ENCODE measurements at places on chromosomes 5 and 9.

DNA sequence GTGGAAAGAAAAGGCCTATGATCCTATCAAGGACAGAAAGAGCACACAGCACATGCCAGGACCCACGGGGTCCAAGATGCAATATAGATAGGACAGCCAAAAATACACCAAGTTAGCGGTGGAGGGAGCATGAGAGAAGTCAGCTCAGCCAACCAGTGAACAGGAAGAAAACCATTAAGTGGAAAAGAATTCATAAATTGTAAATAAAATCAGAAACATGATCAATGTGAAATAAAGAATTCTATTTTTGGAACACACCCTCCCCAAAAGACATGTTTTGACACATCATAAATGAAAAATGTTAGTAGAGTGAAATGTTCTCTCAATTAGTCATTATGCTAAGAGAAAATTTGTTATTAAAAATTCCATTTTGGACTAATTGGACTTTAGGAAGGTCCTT, 35.6 kb downstream of the ATPSCKMT start:
- DNase-seq = no peak

DNA sequence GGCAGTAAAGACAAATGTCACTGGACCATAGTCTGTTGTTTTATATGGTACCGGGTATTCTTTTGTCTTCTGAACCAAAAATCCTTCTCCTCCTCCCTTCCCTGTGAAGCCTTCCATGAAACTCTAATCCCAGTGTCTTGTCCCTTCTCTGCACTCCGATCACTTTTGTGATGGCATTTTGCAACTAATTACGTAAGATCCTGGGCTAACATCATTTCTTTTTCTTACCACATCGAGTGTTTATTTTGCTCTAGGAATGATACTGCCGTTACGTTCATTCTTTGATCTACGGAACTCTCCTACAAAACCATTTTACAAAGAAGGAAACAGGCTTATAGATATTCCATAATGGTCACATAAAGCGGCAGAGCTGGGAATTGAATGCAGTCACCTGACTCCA, 33.7 kb downstream of the SNX18 start:
- no peak for DNase-seq

- no peak for DNase-seq
These were observed 111.5 kb downstream of the MTREX start for GRCh38 chr5:55418994-55419968.

DNA sequence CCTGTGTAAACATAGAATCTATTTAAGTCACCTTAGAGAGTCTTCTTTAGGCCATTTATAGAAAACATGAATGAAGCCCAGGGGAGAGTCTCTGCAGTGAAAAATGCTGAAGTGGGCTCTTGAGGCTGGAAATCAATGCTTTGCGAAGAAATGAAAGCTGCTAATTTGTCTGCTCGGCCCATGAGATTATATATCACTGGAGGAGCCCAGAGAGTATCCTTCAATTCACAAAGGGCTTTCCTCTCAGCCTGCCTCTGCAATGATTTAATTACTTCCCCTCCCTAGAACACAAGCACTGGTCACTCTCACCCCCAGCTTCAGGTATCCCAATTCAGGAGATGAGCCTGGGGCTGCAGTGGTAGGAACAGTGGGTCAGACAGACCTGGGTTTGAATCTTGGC, 8.2 kb upstream of the DRD1 start:
- DNase-seq = no peak

- DNase-seq = no peak
These were observed 65.4 kb upstream of the GRAMD2B start for GRCh38 chr5:126357585-126358342.

DNA sequence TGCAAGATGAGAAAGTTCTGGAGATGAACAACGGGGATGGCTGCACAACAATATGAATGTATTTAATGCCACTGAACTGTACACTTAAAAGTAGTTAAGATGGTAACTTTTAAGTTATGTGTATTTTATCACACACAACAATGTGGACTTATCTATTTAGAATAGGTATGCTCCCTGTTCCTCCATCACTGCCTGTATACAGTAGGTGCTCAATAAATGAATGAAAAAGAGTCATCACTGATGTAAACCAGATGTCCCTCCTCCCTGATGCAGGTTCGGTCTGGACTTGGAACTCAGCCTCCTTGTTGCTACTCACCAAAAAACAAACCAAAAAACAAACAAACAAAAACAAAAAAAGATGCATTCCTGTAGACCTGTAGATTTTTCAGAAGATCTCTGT, 65.9 kb upstream of the BOD1 start:
- DNase-seq = no peak

GRCh38 chr9:91037511-91038482, 236.2 kb downstream of the SYK start:
- peak; percentile 47 for DNase-seq

GRCh38 chr9:103041961-103042360, 46.8 kb downstream of the CYLC2 start:
- no peak for DNase-seq

DNA sequence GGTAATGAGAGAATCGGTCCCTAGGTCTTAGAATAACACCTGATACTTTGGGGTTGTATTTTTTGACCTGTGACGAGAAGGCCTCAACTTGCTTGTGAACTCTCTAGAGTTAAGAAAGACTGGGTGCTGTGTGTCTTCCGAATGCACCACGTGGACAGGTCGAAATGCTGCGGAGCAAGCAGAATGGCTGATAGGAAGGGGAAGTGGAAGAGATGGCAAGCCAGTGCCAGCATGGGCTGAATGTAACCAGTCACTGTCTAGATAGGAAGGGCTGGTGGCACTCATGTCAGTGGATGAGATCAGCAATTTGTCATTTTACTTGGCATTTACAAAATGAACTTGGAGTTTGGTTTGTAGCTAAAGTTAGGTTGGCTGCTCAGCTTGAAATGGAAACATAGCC, 5.6 kb downstream of the OTULINL start:
- DNase-seq = no peak

DNA sequence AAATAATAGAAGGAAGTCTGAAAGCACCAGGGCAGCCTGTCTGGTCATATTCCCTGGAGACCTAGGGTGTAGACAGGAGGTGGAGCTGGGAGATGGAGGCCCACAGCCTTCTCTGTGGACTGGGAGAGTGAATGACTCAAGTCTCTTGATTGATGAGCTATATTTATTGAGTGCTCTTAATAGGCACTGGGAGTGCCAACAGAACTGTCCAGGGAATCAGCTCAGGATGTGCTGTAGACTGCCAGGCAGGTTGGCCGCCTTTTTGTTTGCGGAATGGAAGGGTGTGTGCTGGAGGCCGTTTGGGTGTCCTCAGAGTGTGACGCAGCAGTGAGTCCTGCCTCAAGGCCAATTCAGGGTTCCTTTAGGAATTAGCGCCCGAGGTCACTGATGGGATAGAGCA, 33.4 kb upstream of the POMT1 start:
- no peak for DNase-seq

- no peak for DNase-seq
These were observed 13.9 kb downstream of the MROH2B start for GRCh38 chr5:41057231-41057630.

DNA sequence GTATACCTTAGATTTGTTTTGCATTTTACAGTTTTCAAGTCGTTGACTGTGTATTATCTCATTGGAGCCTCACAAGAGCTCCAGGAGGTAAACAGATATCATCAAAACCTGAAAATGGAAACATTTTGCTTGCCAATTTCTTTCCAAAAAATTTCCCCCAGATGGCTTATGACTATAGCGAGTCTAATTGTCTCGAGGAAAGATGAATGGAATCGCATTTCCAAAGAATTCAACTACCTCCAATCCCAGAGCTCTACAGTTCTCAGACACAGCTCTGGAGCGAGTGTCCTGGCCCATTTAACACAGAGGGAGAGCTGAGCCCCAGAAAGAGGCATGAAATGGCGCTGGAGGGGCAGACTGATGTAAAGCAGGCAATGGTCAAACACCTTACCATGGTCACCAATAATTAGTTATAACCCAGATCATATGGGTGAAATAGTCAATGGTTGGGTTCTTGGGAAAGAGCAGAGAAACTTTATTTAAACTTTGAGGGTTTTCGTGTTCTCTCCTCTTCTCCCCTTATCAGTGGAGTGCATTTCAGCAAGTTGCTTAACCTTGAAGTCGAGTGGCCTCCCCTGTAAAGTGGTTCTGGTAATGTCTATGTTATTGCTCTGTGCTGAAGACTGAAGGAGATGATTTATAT, 168.2 kb downstream of the ZDHHC21 start:
- DNase-seq = no peak

GRCh38 chr9:38065369-38066075, 3.5 kb downstream of the SHB start:
- DNase-seq = no peak

GRCh38 chr9:109252291-109252690, 68.6 kb downstream of the EPB41L4B start:
- DNase-seq = no peak

DNA sequence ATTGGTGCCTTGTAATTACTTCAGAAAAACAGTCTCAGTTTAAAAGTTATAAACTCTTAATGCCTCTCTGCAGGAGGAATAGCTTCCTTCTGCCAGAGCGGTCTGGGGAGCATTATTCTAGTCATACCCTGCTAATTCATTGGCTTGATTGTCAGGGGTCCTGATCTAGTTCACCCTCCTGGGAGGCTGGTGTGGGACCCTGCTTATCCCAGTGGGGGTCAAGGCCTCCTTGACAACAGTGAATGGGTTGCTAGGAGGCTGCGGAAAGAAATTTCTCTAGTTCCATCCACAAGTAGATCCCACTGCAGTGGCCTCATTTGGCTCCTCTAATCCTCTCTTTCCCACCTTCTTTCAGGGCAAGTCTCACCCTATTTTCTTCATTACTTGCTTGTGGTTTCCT, 105.7 kb downstream of the TMC1 start:
- DNase-seq = no peak

- no peak for DNase-seq
These were observed 153.6 kb downstream of the DRD1 start for GRCh38 chr5:175290379-175290778.

DNA sequence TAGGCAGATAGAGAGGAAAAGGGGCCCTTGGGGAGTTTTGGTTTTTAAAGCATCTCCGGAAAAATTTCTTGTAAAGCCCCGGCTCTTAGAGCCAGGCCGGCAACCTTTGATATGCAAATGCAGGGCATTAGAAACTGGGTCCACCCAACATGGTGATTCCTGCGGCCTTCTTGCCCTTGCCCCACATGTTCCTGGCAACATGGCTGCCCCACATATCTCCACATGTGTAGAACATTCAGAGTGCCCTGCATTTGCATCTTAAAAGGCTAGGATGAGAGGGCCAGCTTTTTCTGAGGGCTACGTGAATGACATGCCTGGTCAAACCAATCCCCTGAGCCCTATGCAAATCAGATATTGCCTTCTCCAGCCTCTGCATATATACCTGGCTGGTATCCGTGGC, 5.0 kb upstream of the SNAPC3 start:
- no peak for DNase-seq

DNA sequence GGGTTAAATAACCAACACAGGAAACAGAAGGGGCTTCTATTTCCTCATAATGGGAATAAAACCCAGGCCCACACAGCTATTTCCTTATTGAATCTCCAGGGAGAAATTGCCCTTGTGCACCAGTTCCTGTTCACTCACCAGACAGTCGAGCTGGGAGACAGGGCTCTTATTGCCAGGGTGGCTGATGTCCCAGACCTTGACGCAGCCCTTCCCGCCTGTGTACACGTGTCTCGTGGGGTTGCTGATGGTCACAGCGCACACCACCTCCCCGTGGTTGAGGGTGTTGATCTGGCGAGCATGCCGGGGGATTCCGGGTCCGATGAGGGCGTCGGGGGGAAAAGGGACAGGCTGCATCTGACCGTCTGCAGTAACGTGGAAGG, 96.5 kb downstream of the TLE1 start:
- no peak for DNase-seq

- no peak for DNase-seq
These were observed 79.0 kb downstream of the GTF3C4 start for GRCh38 chr9:132749306-132749705.

GRCh38 chr9:32841314-32841713, 58.0 kb downstream of the TMEM215 start:
- DNase-seq = peak; percentile 4

DNA sequence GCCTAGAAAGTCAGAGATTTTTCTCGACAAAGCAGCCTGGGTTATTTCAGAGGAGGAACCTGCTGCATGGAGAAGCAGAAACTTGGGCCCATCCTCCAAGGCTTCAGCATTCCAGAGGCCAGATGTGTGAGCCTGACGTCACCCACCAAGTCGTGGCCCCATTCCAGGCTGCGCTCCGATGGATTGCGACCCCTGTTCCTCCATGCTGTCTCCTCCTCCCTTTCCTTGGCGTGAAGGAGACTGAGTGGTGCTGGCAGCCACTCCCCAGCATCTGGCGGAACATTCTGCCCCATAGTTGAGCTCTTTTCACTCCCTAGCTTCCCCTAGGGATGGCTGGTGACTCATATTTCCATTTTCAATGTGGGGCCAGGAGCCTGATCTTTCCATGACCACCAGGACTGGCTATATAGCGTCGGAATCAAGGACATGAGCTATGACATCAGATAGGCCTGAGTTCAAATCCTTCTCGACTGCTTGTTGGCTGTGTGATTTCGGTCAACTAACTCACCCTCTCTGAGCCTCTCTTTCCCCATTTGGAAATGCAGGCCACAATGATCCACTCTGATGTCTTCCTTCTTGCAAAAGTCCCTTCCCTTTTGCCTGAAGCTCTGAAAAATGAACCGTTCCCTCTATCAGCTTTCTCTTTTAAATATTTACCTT, 24.5 kb upstream of the DUSP1 start:
- no peak for DNase-seq

GRCh38 chr9:92917176-92917800, 30.0 kb upstream of the FGD3 start:
- DNase-seq = no peak

GRCh38 chr5:144857454-144857853, 686.8 kb downstream of the KCTD16 start:
- no peak for DNase-seq

DNA sequence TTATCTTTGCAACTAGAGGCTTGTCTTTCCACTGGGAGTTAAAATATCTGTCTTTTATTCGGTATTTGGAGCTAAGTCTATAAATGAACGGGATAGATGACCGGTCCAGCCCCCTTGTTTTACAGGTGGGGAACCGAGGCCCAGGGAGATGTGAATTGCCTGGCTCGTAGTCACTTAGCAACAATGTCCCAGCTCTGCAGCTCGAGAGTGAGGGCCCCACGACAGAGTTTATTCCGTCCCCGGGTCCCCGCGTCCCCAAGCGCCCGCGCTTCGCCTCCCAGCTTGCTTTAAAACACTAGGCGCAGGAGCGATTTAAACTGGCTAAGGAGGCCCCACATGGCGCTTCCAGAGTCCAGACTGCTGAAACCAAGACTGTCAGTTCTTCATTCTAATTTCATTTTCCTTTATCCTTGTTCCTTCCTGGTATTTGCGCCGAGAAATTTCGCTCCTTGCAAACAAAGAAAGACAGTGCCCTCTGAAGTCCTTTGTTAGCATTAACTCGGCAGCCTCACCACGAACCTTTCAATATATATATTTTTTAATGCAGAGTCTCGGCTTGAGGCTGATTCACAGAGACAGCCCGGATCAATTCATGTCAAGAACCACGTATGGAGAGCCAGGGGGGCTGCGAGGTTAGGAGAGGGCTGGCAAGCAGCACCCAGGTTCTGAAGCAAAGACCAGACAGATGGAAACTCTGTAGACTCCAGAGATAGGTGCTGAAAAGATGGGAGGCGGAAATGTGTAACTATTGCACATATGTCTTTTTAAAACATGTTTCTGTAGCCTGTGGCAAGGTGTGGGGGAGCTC, 1.4 kb upstream of the ENC1 start:
- DNase-seq = peak; percentile 27
